ENCODE measurements at places on chromosomes 6 and 20.

GRCh38 chr6:47256361-47256760, 53.3 kb downstream of the TNFRSF21 start:
- no peak for DNase-seq

GRCh38 chr6:13923527-13924145, 1.1 kb upstream of the RNF182 start:
- no peak for DNase-seq

DNA sequence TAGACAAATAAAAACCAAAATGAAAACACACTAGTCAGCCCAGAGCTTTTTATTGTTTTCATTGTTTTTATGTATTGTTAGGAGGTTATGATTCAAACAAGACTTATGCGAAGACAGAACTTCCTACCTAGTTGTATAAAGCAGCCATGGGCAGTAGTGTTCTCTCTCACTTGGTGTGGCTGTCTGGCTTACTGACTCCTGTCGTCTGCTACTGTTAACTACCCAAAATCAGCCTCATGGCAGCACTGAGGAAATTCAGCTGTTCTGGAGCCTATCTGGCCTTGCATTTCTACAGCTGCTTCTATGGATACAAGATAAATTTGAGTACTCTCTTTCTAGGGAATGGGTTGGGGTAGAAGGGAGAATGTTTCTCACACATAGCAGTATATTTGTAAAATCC, 20.4 kb downstream of the VTA1 start:
- no peak for DNase-seq

DNA sequence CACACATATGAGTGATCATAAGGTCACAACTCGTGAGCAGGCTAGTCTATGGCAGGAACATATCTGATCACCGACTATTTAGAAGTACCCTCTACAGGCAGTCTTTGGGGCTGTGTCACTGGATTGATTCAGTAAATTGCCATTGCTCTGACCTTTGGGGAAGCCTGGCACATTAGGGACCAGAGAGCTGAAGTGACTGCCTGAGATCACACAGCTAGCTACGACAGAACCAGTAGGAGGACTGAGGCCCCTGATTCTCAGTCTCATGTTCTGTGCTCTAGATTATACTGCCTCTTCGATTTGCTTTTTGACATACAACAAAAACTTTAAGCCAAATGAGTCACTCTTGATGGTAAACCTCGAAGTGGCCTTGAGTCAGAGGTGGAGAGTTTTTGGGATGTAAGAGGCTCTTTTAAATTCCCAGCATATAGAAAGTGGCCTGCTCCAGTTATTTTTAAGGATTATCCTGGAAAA, 247.5 kb upstream of the SUPT3H start:
- DNase-seq, result no peak

DNA sequence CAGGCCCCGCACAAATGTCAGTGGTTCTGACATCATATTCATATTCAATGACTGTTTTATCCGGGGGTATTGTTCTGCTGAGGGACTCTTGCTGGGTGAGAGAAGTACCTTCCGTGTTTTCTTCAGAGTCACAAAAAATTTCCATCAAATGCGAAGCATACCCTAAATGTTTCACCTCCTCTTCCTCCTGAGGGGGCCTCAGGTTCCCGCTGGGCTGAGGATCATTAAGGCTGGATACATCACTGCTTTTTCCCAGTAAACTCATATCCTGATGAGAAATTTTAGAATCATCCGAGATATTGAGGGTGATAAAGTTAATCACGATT, 42.8 kb downstream of the IL20RA start:
- no peak for DNase-seq
